ENCODE measurements at places on chromosomes 2 and 18.

- no peak for DNase-seq
Measured at GRCh38 chr2:134073023-134073422, 180.8 kb upstream of the MGAT5 start.

GRCh38 chr2:39024833-39025232 lies 96.0 kb downstream of the SOS1 start:
- DNase-seq, result peak; percentile 25

- no peak for DNase-seq
Measured at GRCh38 chr2:7999683-8000476, 682.0 kb upstream of the ID2 start.

DNA sequence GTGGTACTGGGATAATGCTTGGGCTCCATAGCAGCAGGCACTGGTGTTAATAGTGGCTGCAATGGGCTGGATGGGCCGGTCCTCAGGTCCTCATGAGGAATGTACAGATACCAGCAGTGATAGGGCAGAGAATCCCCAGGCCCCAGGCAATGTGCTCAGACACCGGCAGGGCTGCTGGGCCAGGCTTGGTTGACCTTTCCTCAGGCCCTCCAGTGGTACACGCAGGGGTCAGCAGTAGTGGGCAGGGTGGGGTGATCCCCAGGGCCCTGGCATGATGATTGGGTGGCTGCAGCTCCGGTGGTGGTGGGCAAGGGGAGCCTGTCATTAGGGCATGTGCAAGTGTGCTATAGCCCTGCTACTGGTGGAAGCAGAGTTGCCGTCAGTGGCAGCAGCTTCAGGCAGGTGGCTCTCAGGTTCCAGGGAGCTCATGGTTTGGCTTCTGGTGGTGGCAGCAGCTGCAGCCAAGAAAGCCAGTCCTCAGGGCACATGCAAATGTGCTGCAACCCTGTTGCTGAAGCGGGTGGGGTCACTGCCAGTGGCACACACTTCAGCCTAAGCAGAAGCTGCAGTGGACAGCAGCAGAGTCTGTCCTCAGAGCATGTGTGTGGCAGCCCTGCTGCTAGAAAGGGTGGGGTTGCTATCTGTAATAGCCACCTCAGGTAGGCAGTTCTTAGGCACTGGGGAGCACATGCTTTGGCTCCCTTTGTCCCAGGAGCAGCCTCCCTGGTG lies 56.8 kb downstream of the CCNT2 start:
- no peak for DNase-seq

GRCh38 chr2:135916207-135916606 lies 40.0 kb upstream of the MCM6 start:
- peak; percentile 54 for DNase-seq

GRCh38 chr2:149004836-149005235 lies 33.7 kb upstream of the LYPD6B start:
- no peak for DNase-seq

GRCh38 chr18:59737776-59738300 lies 40.6 kb upstream of the CCBE1 start:
- DNase-seq, result peak; percentile 52

DNA sequence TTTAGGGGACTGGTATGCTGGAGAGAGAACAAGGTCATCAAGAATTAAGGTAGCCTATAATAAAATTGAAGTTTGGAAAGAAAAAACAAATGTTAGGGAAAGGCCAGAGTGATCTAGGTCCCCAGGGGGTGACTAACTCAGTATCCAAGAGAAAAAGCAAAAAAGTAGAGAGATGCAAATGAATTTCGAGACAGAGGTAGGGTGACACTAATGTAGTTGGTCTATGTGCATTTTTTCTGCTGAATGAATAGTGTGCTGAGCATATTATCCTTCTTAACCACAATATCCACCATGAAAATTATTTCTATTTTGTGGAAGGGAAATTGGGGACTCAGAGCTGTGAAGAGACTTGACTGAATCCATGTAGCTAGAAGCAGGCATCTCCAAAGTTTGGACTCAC lies 9.8 kb downstream of the IL36A start:
- no peak for DNase-seq

- no peak for DNase-seq
Measured at GRCh38 chr18:7766817-7767216, 199.7 kb downstream of the PTPRM start.

DNA sequence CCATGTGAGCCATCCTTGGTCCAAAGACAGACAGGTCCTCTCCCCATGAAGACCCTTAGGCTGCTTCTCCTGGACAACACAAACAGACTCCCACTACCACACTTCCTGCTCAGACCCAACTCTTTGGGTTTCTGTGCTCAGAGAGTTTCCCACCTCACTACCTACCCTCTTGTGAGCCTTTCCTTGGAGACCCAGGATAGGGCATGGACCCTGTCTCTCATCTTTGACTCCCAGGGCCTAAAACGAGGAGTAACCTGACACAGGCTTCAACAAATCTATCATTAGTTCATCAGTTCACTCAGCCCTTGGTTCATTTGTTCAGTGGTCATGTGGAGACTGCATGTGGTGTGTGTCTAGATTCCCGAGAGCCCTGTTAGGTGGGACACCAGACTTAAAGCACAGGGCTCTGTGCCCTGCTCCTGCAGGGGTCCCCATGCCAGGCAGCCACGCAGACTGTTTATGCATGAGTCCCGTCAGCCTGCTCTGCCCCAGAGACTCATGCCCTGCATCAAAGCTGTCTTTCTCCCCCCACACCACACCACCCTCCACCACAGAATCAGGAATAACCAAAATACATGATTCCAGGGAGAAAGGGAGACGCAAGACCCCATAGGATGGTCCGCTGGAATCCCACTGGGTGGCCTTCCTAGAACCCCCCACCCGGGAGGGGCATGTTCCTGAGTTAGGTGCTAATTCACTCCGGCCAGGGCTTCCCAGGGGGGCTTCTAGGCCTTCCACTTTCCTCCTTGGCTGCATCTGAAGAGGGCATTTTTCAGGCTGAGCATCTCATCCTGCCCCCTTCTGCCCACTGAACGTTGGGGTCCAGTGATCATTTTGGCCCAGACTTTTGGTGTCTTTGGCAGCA lies 100.2 kb upstream of the TEX51 start:
- no peak for DNase-seq

- peak; percentile 96 for DNase-seq
Measured at GRCh38 chr18:9827793-9828505, 57.8 kb upstream of the TXNDC2 start.

GRCh38 chr18:74876630-74877243 lies 279.1 kb downstream of the ZNF407 start:
- no peak for DNase-seq

GRCh38 chr2:148726228-148726627 lies 81.7 kb downstream of the EPC2 start:
- no peak for DNase-seq

DNA sequence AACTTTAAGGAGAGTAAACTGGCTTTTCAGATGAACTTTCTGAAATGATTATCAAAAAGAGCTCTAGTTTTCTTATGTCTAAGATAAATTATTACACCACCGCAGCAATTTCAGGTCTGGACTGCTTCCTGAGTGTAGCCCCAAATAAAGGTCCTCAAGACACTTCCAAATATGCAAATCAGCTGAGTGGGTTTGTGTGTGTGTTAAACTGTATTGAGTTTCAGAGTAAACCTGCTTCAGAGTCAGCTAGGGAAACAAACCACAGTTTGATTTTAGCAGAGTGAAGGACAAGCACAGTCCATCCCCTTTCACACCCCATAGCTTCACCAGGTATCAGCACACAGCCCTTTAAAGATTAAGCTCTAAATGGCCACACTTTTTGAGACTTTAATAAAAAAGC lies 168.7 kb downstream of the NRXN1 start:
- DNase-seq, result no peak

GRCh38 chr2:240591226-240591625 lies 4.7 kb downstream of the CAPN10 start:
- no peak for DNase-seq

DNA sequence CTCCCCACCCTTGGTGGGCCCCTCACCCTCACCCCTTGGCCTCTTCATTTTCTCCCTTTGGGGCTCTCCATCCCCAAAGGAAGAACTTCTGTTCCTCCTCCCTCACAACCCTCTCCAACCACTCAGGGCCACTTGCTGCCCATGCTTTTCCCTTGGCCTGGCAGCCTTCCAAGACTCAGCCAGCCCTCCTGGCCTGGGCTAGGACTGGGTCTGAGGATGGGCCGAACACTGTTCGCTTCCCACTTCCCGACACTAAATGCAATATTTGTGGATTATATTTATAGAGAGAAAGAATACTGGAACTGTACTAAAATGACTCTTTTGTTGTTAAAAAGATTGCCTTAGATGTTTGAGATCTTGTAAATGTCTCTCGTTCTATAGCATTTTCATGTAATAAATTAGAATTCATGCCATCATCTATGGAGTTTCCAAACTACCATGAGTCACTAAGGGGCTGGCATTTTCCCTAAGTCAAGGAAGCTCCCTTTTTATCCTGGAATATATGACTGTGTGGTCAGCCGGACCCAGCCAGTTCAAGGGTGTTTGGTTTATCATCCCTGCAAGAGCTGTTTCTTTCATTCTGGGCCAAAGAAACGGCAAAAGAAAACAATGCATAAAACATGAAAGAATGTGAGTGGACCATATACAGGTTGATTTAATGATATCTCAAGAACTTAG lies 3.8 kb downstream of the CXCR2 start:
- DNase-seq, result no peak

DNA sequence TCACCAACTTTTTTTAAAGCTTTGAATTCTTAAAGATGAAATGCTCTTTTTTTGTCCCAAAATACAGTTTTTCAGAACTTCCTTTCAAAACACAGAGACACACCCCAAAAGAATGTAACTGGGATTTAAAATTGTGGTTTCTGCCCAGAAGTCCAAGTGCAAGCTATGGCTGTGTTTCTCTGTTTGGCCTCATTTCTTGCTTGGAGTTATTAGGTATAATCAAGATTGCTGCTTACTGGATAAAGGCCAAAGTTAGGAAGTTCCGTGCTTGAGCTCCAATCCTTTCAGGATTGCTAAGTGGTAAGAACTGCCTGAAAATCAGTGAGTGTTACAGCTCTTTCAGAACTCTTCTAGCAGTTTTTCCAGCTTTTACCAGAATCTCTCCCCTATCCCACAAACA lies 16.9 kb downstream of the ZBTB7C start:
- DNase-seq, result no peak

DNA sequence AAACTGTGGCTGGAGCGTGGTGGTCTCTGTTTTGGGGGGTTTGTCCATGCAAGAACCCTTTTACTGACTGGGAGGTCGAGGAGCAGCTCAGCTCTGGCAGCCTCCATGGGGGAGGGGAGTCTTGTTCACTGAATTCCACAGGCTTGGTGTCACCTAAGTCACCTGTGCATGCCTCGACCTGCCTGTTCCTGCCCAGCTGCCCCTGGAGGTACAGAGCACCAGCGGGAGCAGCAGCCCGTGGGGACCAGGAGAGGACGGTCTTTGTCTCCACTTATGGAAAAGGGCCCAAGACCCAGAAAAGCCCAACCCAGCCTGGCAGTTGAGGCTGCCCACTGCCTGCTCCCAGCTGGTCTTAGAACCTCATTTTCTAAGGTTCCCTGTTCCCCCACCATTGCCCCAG lies 168.7 kb upstream of the AGAP1 start:
- DNase-seq, result no peak

- no peak for DNase-seq
Measured at GRCh38 chr2:14896330-14897030, 264.0 kb downstream of the LRATD1 start.

- DNase-seq, result no peak
Measured at GRCh38 chr18:41624460-41624859, 330.6 kb upstream of the PIK3C3 start.

- no peak for DNase-seq
Measured at GRCh38 chr2:212915121-212915782, 236.2 kb downstream of the IKZF2 start.

DNA sequence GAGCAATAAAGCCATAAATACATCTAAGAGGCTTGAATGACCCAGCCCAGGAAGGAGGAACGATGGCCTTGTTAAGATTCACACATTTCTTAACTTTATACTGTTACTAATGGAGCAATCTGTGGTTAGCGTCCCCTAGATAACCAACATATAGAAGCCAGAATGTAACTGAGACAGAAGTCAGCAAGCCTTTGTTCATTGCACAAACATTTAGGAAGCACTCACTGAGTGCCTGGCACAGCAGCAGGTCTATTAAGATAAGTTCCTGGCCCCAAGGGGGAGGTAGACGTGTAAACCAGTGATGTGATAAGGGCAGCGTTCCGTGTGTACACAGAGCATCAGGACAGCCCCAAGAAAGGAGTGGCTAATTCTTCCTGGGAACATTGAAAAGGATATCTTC lies 63.6 kb upstream of the ATL2 start:
- no peak for DNase-seq

- DNase-seq, result peak; percentile 35
Measured at GRCh38 chr18:44579028-44579702, 101.5 kb upstream of the SETBP1 start.

DNA sequence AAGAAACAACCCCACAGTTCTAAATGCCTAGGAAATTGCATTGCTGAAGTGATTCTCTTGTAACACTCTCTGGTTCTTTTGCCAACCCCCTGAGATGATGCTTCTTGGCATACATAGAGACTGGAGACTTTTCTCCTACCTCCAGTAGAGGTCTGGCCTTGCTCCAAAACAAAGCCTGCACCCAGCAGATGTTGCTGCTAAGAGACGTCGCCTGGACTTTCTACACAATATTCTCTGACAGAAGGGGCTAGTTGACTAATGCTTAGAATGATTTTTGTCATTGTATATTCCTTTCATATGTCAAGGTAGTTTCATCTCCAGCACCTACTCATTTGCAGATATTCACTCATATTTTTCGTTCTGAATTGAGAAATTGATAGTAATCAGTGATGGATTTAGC lies 24.6 kb downstream of the SOWAHC start:
- no peak for DNase-seq

GRCh38 chr2:8158711-8159110 lies 523.1 kb upstream of the ID2 start:
- DNase-seq, result no peak

- DNase-seq, result no peak
Measured at GRCh38 chr2:159892990-159893810, 95.2 kb upstream of the CD302 start.
